Activated CD8-positive, alpha-beta T cell treated with anti-CD3 and anti-CD28 coated beads, Interleukin-2, amount 10 ng/mL, durations not matched to agents 7 days and 5 days (primary cell): ENCODE measurements at places on chromosomes 11 and 22. TPM values are rescaled to one million over a fixed set of nuclear protein-coding genes. Genes with fewer than 3 reads are reported as not detected.

The MYBPC3 gene
- total RNA-seq, result not detected

- DNase-seq, result no peak
Measured at GRCh38 chr11:73429121-73429750, 53.0 kb downstream of the RELT start.

The TRAPPC4 gene
- 65.0 TPM for total RNA-seq

DNA sequence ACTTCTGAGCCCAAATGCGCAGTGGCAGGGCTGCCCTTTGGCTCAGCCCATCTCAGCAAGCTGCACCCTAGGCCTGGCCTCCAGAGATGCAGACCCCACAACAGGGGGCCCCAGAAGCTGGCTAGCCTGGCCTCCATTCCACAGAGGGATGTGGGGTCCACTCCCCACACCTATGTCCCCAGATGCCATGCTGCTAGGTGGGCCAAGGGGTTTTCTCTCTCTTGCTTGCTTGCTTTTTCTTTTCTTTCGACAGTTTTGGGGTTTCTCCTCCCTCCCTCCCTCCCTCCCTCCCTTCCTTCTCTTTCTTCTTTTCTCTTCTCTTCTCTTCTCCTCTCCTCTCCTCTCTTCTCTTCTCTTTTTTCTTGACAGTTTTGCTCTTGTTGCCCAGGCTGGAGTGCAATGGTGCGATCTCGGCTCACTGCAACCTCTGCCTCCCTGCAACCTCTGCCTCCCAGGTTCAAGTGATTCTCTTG lies 9.6 kb downstream of the SCARF2 start:
- DNase-seq, result no peak

DNA sequence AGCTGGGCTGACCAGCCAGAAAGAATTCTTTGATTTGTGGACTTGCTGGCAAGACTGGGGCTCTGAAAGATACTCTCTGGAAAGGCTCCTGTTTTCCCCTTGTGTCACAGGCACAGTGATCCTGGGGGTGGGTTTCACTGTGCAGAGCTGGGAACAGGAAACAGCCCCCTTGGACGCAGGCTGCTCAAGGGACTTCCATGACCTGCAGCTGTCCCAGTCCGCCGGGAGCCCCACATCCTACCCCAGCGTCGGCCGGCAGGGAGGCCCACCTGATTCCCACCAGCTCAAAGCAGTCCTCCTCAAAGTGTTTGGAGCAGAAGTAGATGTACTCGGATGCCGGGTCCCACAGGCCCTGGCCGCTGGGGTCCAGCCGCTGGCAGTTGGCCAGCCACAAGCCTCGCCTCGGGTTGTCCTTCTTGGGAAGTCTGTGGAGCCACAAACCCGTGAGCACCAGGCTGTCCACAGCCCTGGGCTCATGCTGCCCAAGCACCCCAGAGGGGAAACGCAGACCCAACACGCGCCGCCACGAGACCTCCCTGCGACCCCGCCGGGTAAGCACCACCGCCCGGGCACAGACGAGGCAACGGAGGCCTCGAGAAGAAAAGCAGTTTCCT lies 824 bp downstream of the THAP7 start:
- DNase-seq, result no peak

The CLTCL1 gene
- 0.58 TPM for total RNA-seq

The OR52I2 gene
- total RNA-seq, result not detected

The MMP8 gene
- not detected for total RNA-seq
